ENCODE measurements at places on chromosomes 1 and 21.

DNA sequence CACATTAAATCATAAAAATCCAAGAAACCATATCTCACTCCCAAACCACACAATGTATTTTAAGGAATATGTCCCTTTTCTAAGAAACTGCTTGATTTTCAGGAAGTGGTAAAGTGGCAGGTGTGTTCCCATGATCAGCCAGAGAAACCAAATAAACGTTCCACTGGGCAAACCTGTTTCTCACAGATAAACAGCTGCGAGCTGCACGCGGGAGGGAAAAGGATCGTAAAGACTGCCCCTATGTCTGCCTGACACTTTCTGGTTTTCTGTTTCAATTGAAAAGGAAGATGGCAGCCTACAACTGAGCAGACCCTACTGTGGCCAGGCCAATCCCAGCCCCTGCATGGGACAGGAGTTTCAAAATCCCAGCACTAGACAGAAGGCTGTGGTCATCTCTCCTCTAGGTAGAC lies 36.6 kb downstream of the HIVEP3 start:
- DNase-seq, result no peak

GRCh38 chr1:164576291-164577271 lies 17.6 kb downstream of the PBX1 start:
- no peak for DNase-seq

- no peak for DNase-seq
These were observed 48.4 kb downstream of the ADAMTS5 start for GRCh38 chr21:26918323-26919079.

DNA sequence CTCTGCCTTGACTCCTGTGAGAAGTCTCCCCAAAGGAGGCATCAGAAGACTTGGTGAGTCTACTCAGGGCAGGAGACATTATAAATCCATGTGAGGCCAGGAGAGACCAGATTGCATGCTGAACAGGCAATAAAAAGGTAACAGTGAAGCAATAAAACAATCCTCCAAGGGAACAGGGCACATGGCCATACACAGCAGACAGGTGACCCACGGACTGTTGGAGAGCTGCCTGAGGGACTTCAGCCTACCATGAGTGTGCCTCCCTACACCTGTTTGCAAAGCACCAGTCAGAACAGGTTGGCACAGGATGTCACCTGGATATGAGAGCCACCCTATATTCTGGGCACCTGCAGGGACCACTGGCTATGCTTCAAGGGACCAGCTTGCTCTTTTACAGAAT lies 67.6 kb downstream of the MAB21L3 start:
- no peak for DNase-seq

- no peak for DNase-seq
These were observed 13.9 kb downstream of the KCNK1 start for GRCh38 chr1:233627823-233628222.
